Large intestine (tissue), 12 donors: ENCODE measurements at places on chromosomes 11 and 22. TPM values are rescaled to one million over a fixed set of nuclear protein-coding genes. Genes with fewer than 3 reads are reported as not detected.
A peak's percentile ranks its signal among the peaks of the same experiment; 100 is the strongest.

GRCh38 chr22:28822930-28823551 is 22.7 kb upstream of the XBP1 start:
- no peak for DNase-seq

- peak; percentile 74 for DNase-seq
Measured at GRCh38 chr11:1054143-1055108, 17.9 kb upstream of the MUC6 start.

GRCh38 chr11:46504817-46505613 is 88.8 kb downstream of the AMBRA1 start:
- DNase-seq: no peak

- no peak for DNase-seq
Measured at GRCh38 chr22:44460691-44461375, 37.2 kb downstream of the RTL6 start.

- DNase-seq: no peak
Measured at GRCh38 chr11:134471716-134472455, 59.8 kb upstream of the B3GAT1 start.

Gene MCAT
- 15.6 TPM for polyA plus RNA-seq

GRCh38 chr22:35997438-35997837 is 31.2 kb downstream of the RBFOX2 start:
- no peak for DNase-seq

DNA sequence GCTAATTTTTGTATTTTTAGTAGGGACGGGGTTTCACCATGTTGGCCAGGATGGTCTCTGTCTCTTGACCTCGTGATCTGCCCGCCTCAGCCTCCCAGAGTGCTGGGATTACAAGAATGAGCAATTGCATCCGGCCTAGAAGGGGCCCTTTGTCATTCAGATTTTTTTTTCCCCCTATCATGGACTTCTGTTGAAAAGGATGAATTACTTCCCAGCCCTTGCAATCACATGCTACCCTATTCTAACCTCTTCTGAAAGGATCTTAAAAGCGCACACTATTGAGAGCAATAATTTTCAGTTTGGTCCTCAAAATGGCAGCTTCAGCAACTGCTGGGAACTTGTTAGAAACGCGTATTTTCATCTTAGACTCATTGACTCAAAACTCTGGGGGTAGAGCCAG is 575.6 kb upstream of the KIRREL3 start:
- DNase-seq: no peak

DNA sequence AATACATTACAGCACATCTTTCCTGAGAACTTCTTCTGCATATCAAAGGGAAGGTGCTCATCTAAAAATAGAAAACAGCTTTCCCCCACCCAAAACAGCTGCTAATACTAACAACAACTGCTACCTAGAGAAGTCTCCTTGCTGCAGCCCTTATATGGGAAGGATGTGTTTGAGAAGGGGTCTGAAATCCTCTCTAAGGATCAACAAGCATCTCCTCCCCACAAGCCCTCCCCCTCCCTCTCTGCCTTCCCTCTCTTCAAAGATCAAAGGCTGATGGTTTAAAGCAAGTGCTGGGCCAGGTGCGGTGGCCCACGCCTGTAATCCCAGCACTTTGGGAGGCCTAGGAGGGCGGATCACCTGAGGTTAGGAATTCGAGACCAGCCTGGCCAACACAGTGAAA is 33.5 kb downstream of the SCUBE2 start:
- no peak for DNase-seq

Gene OR4C16
- not detected for polyA plus RNA-seq

GRCh38 chr22:45582236-45582954 is 79.7 kb downstream of the FBLN1 start:
- DNase-seq: no peak

DNA sequence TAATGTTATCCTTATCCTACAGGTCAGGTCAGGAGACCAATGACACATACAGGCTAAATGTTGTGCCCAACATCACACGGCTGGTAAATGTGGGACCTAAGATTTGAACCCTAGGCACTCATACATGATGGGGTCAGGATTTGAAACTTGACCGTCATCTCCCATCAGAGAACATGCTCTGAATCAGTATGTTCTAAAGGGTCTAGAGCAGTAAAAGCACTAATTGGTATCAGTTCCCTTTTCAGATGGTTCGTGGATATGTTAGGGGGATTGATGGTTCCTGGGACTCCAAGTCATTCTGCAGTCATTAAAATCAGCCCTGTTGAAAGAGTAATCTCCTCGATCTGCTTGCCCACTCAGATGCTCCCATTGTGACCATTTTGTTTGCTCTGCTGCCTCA is 65.5 kb downstream of the BMAL1 start:
- no peak for DNase-seq

Gene GLB1L3
- 0.04 TPM for polyA plus RNA-seq

GRCh38 chr22:36362932-36363331 is 24.8 kb downstream of the MYH9 start:
- DNase-seq: no peak

DNA sequence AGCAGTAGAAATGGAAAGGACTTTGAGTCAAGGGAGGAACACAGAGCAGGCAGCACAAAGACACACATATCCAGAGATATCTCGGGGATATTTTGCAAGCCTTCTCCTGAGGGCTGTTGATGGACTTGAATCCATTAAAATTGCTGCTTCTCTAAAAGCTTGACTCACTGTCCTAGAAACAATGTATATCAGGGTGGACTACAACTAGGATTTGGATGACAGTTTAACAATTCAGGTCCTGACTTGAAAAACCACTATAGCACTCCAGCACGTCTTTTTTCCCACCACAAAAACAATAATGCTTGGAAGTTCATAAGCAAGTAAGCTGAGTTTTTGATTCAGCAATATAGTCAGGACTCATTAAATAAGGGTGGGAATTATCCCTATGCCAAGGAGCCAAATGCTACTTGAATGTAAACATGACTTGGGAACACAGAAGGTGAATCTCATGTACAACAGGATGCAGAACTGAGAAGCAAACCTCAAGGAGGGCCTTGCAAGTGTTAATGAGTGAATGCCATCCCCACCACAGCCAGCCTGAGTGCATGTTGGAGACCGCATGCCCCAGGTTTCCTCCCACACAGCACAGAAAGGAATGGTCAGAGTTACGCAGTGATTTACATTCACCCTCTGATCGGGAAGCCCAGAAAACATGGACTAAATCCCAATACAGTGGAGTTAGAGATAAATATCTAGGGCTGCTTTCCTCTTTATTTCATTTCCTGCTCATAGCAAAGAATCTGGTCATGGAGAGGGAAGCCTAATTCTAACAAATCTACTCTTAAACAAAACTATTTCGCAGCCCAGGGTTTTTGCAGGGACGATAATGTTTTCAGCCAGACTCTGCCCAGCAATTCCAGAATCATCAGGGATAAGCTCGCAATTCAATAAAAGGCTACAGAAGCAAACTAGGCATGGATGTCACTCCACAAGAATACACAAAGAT is 98.4 kb upstream of the OR9G4 start:
- no peak for DNase-seq

GRCh38 chr11:128499613-128500253 is 87.6 kb downstream of the ETS1 start:
- DNase-seq: no peak

DNA sequence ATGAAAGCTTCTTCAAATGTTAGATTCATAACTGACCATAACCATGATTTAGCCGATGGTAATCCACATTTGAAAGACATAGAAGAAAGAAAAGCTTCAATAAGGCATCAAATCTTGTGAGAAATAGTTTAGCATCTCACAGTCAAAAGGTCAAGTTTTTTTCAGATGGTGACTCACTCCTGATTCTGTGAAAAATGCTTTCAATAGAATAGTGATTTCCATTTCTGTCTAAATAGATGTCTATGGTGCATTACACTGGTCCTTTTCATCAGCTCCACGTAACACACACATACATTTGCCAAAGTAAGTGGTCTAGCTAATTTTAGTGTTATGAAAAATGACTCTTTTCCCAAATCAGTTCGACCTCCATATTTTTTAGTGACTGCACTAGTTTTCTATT is 139.2 kb downstream of the LRRC4C start:
- no peak for DNase-seq

DNA sequence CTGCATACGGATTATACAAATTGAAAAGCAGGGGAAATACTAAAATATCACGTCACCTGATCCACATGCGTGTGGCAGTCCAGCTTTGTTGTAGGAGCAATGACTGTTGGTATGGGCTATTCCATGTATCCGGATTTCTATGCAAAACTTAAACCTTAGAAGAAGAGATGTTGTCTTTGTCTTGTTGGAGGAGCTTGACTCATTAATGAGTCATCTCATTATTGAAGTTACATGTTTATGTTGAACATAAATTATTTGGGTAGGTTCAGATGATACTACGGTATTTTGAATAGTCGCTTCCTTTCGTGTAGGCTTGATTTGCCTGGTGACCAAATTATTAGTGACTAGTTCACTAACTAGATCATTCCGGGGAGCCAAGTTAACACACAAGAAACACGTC is 806 bp upstream of the SAAL1 start:
- no peak for DNase-seq

DNA sequence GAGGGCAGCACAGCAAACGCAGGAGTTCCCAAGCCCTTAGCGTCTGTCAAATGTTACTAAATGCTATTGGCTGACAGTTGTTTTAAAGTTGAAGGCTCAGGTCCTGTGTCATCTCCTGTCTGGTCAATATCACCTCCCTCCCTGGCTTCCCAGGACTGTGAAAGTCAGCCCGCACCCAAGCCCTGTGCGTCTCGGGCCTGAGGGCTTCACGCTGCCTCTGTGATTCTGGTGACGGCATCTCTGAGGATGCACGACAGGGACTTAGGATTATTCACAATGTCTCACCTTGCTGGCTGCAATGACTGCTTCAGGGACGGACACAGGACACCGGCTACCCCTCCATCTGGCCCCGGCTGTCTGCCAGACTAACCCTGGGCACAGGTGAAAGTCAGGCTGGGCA is 415.3 kb downstream of the CTTN start:
- no peak for DNase-seq

DNA sequence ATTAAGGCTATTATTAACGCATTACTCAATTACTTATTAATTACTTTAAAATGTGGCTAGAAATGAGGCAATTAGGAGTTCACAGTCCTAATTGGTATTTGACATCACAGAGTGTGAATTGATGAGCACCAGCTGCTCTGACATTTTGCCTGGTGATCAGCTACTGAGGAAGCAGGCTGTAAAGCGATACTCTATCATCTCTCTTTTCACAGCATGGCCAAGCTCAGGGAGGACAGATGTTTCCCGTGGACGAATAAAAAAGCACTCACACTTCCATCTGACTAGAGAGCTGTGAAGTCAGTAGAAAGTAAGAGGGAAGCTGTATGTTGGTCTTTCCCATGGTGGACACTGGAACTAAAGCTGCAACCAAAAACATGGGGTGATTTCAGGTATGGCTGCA is 29.1 kb upstream of the SYT9 start:
- no peak for DNase-seq

DNA sequence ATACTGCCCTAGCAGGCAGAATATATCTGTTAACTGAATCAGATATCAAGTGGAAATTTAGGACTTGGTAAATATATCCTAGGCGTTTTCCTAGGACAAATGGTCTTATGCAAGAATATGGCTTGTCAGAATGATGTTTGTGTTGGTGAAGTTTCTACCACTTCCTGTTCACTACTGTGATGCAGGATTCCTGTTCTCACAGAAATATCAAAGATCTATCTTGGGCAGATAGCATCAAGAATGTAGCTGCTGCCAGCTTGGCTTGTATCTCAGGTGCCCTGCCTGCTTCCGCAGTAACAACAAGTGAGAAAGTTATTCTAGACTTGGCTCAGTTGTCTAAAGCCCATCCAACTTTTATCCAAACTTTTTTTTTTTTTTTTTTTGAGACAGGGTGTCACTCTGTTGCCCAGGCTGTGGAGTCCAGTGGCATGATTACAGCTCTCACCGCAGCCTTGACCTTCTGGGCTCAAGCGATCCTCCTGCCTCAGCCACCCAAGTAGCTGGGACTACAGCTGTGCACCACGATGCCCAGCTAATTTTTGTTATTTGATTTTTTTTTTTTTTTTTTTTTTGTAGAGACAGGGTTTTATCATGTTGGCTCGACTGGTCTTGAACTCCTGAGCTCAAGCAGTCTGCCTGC is 61.3 kb downstream of the PPME1 start:
- DNase-seq: no peak

DNA sequence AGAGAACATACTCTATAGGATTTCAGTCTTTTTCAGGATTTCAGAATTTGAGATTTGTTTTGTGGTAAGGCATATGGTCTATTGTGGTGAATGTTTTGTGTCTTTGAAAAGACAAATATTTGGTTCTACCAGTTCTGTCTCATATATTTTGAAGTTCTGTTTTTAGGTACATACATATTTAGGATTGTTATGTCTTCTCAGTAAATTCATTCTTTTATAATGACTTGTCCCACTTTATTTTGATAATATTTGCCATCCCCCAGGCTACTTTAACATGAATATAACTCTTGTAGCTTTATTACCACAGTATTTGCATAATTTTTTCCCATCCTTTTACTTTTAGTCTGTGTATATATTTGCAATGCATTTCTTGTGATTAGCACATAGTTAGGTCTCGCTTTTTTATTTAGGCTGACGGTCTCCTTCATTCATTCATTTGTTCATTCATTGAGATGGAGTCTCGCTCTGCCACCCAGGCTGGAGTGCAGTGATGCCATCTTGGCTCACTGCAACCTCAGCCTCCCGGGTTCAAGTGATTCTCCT is 32.1 kb downstream of the MTMR3 start:
- no peak for DNase-seq

GRCh38 chr22:41781507-41781906 is 19.0 kb upstream of the CCDC134 start:
- DNase-seq: no peak

DNA sequence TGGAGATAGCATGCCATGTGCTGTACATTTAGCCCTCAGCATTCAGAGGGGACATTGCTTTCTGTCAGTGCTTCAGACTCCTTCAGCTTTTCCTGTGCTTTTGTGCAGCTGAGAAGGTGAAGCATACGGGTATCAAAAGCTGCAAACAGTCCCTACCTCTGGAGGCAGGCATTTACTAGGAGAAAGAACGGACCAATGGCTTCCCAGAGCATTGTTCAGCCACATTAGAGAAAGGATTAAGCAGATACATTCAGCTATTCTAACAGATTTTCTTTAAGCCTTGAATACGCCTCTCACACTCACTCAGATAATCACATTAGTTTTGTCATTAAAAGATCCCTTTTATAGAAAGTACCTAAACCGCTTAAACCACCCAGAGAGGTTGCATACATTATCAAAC is 80.7 kb upstream of the FAM181B start:
- DNase-seq: no peak

Gene OR8A1
- polyA plus RNA-seq: not detected

- peak; percentile 97 for DNase-seq
Measured at GRCh38 chr22:23144932-23145877, at the start of gene RAB36. Gene RAB36, plus strand, starts transcription at chr22:23145477. Its CDS starts 1,140 bp downstream, at chr22:23146617.
